CD4-positive, alpha-beta T cell treated with Interleukin-6 at 100 ng/mL for 8 hours (primary cell): ENCODE measurements at places on chromosomes 12 and 14.

DNA sequence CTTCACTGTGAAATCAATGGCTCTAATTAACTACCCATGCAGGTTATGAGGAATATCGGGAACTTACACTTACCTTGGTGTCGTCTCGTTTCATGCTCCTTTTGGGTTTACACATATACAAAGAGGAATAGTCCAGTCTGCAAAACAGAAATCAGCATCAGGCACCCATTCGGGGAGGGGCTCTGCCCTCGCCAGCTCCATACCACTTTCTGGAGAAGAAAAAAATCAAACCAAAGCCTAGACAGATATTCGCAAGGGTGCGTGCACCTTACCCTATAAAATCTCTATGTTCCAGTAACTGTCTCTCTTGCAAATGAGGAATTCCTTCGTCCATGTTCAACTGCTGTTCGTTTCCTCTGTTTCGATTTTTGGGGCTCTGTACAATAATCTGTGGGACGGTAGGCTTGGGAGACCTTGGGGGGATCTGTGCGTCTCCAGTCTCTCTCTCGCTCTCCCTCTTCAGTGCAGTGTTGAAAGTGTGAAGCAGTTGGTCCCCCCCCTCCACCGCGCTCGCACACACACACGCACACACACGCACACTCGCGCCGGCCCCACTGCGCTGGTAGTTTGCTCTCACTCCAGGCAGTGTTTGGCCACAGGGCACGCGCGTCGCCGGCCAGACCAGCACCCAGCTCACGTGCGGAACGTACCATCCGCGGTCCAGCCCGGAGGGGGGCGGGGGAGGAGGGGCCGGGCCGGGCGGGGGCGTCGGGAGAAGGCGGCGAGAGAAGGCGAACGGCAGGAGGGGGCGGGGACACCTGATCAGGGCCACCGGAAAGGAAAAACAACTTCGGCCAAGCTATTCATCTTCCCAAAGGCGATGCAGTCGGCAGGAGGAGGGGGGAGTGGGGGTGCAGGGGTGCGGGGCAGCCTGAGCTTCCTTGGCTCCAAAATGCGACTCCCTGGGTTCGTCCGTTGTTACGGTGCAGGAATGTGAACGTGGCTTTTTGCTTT is at the start of gene BHLHE41:
Gene BHLHE41 (minus strand): TSS at position 592 of the 954 bp plus-strand sequence. CDS start 258 bp downstream, at position 334.
- no peak for DNase-seq

GRCh38 chr12:10453156-10453555 is at the start of gene KLRC1:
KLRC1 (minus strand) TSS chr12:10453377; CDS start chr12:10451156, 2,221 bp downstream.
- DNase-seq: no peak

- no peak for DNase-seq
Measured at GRCh38 chr12:26636710-26637328, 196.2 kb downstream of the ITPR2 start.

DNA sequence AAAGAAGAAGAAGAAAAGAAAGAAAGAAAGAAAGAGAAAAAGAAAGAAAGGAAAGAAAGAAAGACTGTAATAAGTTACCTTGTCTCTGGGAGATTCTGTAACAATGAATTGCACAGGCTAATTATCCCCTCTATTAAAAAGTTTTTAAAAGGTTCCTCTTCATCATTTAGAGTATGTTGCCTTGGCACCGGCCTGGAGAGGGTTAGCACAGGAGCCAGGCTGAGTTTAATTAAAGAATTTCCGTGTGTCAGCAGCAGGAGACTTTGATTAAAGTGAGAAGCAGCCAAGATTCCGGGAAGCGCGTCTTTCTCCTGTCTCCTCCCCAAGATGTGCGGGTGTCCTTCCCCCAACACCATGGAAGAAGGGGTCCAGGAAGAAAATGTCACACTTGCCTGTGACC is 92.8 kb upstream of the ETV6 start:
- no peak for DNase-seq

DNA sequence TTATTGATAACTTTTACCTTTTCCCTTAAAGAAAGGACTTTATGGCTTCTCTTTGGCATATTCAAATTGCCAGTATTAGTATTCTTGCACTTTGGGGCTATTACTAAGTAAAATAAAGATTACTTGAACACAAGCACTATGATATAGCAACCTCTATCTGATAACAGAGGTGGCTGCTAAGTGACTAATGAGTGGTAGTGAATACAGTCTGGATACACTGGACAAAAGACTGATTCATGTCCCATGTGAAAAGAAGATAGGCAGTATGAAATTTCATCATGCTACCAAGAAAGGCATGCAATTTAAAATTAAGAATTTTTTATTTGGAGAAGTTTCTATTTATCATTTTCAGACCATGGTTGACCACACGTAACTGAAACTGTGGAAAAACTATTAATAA is 399.9 kb downstream of the FSCB start:
- DNase-seq: no peak

- no peak for DNase-seq
Measured at GRCh38 chr12:62328296-62328921, 68.2 kb downstream of the USP15 start.

DNA sequence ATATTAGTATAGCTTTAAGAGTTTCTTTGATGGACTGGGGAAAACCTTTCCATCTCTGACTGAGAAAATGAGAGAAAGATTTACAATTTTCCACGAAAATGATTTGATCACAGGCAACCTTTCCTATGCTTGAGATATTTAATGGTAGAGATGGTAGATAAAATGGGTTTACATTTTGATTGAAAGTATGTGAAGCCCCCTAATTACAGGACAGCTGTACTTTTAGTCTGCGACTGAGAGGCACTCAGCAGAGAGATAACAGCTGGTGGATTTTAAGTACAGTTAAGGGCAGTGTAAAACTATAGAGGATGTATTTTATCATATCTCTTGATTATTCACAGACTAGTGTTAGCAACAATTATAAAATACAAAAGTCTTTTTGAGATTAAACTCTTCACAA is 40.7 kb downstream of the C12orf50 start:
- DNase-seq: no peak
